ENCODE measurements at places on chromosomes 7 and 10.

GRCh38 chr7:124649397-124650014, 116.1 kb downstream of the GPR37 start:
- DNase-seq: no peak

DNA sequence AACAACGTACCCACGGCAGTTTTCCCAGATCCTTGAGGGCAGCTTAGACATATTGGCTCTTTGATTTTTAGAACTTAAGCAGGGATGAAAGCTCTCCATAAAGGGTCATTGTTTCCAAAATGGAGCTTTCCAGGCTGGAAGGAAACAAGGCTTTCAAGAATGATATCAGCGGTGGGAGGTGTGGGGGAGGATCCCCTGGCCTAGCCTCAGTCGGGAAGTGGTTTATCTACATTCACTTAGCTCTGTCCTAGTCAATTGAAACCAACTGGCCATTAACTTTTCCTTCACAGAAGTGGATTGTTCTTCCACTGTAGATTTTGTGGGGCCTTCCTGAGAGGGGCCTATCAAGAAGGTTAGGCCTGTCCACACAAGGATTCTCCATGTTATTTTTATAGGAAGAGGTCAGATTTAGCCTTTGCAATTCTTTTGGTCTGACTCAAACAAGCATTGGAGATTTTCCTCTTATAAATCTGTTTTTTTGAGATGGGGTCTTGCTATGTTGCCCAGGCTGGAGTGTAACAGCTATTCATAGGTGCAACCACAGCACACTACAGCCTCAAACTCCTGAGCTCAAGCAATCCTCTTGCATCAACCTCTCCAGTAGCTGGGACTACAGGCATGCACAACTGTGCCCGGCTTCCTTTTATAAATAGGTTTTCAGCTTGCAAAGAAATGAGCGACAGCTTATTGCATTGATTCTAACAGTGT, 343.5 kb downstream of the LRMDA start:
- DNase-seq: no peak

DNA sequence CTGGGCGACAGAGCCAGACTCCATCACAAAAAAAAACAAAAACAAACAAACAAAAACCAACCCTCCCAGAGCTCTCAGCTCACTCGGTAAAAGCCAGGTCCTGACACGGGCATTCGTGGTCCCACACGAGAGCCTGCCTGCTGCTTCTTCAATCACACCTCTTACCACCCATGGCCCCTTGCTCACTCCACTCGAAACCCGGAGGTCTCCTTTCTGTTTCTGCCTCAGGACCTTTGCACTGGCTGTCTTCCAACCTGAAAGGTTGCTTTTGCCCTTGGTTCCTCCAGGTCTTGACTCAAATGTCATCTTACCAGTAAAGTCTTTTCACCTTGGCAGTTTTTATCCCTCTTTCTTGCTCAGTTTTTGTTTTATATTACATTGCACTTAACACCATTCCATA, 169.6 kb downstream of the EVX1 start:
- DNase-seq: no peak

GRCh38 chr10:5481121-5481520, 18.2 kb downstream of the CALML5 start:
- DNase-seq: no peak

DNA sequence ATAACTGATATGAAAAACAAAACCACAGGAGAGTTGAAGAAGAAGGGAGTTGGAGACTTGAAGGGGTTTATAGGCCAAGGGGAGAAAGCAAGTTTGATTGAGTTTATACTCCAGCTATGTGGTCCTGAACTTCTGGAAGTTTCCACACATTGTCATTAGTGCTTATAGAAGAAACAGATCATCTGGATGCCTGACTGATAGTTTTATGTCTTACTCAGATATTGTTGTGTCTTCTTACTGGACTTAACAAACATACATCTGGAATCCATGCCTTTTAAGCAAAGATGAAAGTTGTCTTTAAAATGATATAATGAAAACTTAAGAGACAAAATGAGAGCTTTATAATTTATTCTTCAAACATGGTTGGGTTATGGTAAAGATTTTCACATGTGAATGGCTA, 101.3 kb upstream of the FZD8 start:
- DNase-seq: no peak

DNA sequence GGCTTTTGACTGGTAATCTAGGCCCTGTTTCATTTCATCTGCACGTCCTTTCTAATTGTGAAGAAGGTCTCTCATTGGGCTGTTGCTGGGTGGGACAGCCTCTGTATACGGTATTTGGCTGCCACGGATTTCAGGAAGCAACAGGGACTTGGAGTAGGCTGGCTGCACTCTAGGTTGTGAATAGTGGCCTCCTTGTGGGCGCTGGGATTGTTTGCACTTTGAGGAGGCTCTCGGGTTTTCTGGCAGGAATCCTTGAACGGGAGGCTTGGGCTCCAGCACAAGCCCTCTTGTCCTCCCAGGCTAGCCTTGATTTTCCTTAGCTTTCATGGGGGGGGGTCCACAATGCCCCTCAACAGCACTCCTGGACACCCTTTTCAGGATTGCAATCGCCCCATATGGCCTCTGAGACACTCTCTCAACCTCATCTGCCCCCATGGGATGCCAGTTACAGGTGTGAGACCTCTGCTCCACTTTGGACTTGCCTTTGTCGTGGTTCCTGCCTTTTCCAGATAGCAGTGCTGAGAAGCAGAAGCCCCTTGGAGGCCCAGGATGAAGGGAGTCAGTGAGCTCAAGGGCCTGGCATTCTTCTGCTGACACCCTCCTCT, 33.9 kb upstream of the ZNF273 start:
- no peak for DNase-seq

- no peak for DNase-seq
Measured at GRCh38 chr10:87523731-87524130, 19.0 kb downstream of the MINPP1 start.

- DNase-seq: no peak
Measured at GRCh38 chr10:70198696-70199466, 28.6 kb upstream of the SAR1A start.

- DNase-seq: no peak
Measured at GRCh38 chr7:70389531-70390151, 742.3 kb upstream of the GALNT17 start.

- DNase-seq: no peak
Measured at GRCh38 chr7:99386584-99387238, 12.2 kb downstream of the ARPC1B start.

GRCh38 chr7:70621954-70622600, 509.9 kb upstream of the GALNT17 start:
- DNase-seq: no peak

- DNase-seq: no peak
Measured at GRCh38 chr7:123966936-123967335, 41.9 kb downstream of the SPAM1 start.

GRCh38 chr10:24363070-24363469, 154.1 kb downstream of the KIAA1217 start:
- DNase-seq: no peak

- DNase-seq: no peak
Measured at GRCh38 chr7:142024547-142024946, 28.9 kb downstream of the MGAM start.

DNA sequence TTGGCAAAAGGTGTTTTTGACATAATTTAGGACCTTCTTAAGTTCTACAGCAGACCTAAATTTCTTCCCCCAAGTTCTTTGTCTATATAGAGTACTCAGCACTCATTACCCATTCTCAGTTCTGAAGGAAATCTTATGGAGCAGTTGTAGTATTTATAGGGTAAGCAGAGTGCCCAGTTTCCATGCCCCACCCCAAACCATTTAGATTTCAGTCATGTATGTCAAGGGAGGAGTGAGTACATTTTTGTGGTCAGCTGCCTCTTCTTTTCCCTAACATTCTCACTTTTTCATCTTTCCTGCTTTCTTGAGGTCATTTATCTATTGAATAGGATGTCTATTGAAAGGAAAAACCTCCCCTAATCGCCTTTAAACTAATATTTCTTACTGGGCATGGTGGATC, 83.3 kb downstream of the KAT6B start:
- no peak for DNase-seq

DNA sequence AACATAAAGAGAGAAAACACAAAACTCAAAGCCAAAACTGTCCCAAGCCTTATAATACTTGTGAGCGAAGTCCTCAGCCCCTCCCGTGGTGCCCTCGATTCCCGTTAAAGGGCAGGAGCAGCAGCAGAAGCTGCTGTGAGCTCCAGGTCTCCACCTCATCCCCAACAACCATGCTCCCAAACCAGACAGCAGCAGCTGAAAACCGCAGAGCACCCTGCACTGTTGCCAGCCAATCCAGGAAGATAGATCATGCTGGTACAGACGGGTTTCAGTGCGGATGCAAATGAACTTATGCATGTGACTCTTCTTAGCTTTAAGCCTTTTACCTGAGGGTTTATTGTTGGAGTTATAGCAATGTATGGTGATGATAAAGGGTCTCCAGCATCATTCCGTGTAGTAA, 97.9 kb downstream of the DNAJB6 start:
- DNase-seq: no peak

GRCh38 chr7:150665089-150665748, 20.3 kb upstream of the GIMAP2 start:
- no peak for DNase-seq

GRCh38 chr10:88926566-88927415, 25.8 kb downstream of the ACTA2 start:
- no peak for DNase-seq

DNA sequence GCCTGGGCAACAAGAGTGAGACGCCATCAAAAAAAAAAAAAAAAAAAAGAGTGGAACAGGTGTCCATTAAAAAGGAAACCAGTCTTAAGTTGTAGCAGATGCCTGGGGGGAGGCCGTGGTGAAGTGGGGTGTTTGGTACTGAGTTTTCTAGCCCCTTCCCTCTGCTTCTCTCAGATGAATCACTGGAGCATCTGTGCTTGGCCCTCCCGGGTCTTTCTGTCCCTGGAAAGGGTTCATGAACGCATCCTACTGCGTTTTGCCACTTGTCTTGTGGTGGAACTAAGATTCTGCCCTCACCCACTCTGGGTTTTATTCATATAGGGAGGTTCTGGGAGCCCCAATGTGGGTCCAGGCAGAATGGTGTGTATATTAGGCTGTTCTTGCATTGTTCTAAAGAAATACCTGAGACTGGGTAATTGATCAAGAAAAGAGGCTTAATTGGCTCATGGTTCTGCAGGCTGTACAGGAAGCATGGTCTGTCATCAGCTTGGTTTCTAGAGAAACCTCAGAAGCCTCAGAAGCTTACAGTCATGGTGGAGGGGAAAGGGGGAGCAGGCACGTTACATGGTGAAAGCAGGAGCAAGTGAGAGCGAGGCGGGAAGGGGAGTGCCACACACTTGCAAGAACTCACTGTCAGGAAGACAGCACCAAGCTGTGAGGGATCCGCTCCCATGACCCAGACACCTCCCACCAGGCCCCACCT, 63.5 kb downstream of the CAMK1D start:
- DNase-seq: no peak

DNA sequence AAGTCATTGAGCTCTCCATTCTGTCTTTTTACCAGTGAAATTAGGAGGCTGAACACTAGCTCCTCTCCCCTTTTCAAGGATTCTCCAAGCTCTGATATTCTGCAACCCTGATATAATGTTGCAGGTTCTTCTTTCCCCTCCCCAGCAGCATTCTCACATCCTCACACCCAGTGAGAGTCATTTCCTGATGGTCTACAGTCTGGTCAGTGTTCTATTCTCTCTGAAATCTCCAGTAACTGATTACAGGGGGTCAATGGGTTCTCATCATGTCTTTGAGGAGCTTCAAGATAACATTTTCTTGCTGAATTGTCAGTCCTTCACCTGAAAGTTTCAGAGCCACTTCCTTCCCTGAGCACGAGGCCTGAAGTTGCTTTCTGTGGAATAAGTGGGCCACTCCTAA, 299.4 kb downstream of the PTEN start:
- DNase-seq: no peak

- no peak for DNase-seq
Measured at GRCh38 chr7:28570113-28570969, 158.0 kb downstream of the CREB5 start.

- DNase-seq: no peak
Measured at GRCh38 chr7:41731493-41732435, 28.9 kb upstream of the INHBA start.

DNA sequence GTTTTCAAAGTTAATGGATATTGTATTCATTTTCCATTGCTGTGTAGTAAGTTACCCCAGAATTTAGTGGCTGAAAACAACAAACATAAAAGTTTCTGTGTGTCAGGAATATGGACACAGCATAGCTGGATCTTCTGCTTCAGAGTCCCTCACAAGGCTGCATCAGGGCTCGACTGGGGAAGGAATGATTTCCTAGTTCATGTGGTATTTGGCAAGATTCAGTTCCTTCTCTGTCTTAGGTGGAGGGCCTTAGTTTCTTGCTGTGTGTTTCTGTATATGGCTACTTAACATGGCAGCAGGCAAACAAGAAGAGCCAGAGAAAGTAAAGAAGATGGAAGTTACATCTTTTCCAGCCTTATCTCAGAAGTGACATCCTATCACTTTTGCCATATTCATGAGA, 51.1 kb downstream of the TPST1 start:
- no peak for DNase-seq

GRCh38 chr7:5597772-5598171, 174.1 kb upstream of the TNRC18 start:
- no peak for DNase-seq

GRCh38 chr7:20779041-20779440, 7.6 kb downstream of the SP8 start:
- no peak for DNase-seq

DNA sequence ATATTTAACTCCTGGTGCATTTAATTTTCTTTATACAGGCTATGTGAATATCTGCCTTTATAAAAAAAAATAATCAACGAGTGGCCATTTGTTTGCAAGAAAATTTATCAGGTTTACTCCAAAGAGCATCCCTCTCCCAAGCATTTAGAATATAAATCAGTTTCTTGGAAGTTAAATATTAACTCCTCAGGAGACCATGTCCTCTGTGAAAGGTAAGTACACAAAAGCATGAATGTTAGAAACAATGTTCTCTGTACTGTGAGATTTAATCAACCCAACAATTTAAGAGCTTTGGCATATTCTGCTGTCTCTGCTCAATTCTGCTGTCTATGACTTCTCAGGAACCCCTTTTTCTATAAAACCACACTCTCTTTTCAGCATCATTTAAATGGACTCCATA, 119.3 kb upstream of the LAMB4 start:
- DNase-seq: no peak

DNA sequence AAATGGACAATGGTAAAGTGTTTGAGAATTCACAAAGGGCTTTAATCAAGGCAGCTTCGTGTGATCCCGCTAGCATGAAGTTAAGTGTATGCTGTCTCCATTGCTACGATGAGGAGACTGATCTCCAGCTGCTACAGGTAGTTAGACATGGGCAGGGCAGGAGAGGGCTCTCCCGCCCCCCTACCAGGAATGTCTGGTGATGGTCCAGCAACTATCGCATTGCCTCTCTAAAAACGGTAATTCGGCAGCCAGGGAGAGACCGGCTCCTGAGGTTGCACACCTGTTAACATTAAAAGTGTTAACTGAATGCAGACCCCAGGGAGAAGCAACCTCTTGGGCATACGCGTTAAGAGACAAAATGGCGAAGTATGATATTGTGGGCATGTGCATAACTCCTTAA, 37.9 kb downstream of the SVIL start:
- DNase-seq: no peak

- no peak for DNase-seq
Measured at GRCh38 chr10:132368881-132369635, 27.9 kb upstream of the PWWP2B start.

- no peak for DNase-seq
Measured at GRCh38 chr10:133458021-133458709, 4.4 kb downstream of the SCART1 start.
